Stimulated activated CD8-positive, alpha-beta memory T cell treated with anti-CD3 and anti-CD28 coated beads, Interleukin-4, amount 100 ng/mL, for 24 hours (primary cell): ENCODE measurements at places on chromosomes 5 and 9.

- DNase-seq = peak; percentile 46
These were observed 181.8 kb downstream of the GLIS3 start for GRCh38 chr9:4117835-4118610.

- no peak for DNase-seq
These were observed 84.3 kb downstream of the ZNF462 start for GRCh38 chr9:106947106-106947900.

GRCh38 chr9:114405294-114406034 lies 17.7 kb upstream of the AKNA start:
- DNase-seq = peak; percentile 55

DNA sequence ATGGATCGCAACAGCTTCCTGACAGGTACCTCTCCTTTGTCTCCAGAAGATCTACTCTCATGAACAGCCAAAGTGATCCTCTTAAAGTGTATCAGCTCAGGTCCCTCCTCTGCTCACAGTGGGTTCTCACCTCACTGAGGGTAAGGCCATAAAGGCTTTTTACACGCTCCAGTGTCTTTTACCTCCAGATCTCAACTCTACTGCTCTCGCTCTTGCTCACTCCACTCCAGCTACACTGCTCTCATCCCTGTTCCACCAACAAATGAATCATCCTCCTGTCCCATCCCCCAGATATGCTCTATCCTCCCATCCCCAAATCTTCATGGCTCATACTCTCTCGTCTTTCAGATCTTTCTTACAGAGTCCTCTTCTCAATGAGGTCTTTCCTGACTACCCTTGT lies 248.6 kb upstream of the EFNA5 start:
- no peak for DNase-seq

- no peak for DNase-seq
These were observed 18.9 kb upstream of the LRRC14B start for GRCh38 chr5:172421-172820.
